ENCODE measurements at places on chromosomes 7 and 10.

GRCh38 chr10:15245530-15245929 lies 77.0 kb upstream of the NMT2 start:
- DNase-seq = no peak

- no peak for DNase-seq
Observed at GRCh38 chr7:76074306-76074971, 26.5 kb downstream of the MDH2 start.

DNA sequence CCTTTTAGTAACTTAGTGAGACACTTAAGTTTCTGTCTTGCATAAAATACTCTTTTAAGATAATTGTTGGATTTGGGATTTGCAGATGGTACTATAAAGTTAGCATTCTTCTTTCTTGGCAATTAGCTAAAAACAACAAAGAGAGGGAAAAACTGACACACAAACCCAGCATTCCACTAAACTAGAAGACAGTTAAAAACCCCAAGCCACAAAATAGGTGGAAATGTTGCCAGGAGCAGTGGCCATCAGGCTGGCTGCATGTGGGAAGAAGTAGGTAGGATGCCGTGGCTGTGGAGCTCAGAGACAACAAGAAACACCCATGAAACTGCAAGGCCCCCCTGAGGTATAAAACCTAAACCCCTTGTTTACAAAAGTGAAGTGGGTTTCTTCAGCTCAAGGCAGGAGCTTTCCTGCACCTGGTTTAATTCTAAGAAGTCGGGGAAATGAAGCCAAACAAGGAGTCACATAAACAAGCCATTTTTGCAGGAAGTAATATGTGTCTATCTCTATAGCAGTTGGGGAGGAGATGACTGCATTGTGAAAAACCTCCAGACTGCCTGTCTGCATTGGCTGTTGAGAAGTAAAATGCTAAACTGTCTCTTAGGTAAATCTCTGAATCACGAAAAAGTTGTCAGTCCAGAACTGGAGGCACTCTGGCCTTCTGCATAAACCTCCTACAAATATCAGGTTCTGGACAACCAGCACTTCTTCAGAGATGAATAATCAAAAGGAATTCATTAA lies 9.5 kb downstream of the RAB18 start:
- no peak for DNase-seq

GRCh38 chr10:111493024-111493625 lies 416.3 kb downstream of the ADRA2A start:
- DNase-seq = no peak

DNA sequence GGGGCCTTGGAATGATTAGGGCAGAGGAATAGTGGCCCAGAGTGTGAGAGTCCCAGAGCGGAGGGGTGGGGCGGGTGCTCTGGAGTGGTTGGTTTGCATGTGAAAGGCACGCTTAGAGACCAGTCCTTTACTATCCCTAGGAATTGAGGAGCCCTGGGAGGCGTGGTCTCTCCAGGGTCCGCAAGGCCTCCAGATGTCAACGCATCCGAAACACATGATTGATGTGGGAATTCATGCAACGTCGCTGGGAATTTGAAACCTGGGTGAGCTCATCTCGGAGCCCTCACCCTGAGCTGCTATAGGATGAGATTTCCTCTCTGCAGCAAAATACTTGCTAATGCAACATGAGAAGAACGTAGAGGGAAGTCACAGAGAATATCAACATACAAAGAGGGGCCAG lies 51.2 kb downstream of the NPTX2 start:
- no peak for DNase-seq

DNA sequence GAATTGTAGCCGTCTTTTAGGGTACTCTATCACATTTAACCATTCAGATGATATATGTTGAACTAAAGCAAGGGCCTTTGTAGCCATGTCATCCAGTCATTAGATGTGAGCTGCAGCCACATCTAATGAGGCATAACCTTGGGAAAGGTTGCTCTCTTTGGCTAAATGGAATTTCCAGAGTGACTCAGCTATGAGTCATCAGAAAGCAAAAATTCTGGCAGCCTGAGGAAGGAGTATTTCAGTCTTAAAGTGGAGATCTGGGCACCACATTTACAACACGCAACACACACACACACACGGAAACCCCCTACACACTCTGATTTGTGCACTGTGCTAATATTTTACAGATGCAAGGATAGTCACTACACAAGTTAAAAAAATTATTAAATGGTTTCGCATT lies 176.9 kb upstream of the ZWINT start:
- no peak for DNase-seq

- DNase-seq = no peak
Observed at GRCh38 chr10:23955456-23956225, 253.3 kb upstream of the KIAA1217 start.

All from stimulated activated CD8-positive, alpha-beta memory T cell treated with anti-CD3 and anti-CD28 coated beads, Interleukin-7, amount 100 ng/mL, for 4 hours (primary cell).